Lung (tissue), 17 donors: ENCODE measurements at places on chromosomes 16 and 17.
A peak's percentile ranks its signal among the peaks of the same experiment; 100 is the strongest.

- DNase-seq = no peak
Observed at GRCh38 chr16:53920988-53921387, 217.0 kb downstream of the FTO start.

DNA sequence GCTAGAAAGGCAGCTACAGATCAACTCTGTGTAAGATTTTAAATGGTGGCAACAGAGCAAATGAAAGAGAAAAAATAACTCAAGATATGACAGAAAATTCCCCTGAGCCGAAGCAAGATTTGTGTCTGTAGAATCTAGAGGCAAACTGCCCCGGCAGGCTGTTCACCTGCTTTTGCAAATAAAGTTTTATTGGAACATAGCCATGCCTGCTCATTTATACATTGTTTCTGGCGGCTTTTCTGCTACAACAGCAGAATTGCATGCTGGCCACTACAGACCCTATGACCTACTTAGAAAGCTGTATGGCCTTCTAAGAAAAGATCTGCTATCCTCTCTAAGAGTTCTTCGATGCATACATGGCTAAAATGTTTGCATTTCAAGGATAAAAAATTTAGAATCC is 119.5 kb downstream of the SALL1 start:
- no peak for DNase-seq

DNA sequence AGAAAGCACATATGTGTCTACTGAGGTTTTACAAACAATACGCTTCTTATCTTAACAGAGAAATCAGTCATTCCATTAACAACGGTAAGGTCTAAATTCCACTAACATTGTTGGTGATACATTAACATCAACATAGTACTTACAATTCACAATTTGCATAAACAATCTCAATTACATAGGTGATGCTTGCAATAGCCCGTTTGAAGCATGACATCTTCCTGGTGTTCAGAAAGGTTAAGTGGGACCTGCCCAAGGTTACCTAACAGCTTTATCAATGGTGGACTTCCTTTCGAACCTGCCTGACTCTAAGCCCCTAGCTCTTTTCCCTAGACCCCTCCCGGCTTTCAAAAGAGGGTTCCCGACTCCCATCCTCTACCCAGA is 699 bp downstream of the FAM222B start:
- peak; percentile 4 for DNase-seq

GRCh38 chr17:48646183-48647102 is 20.3 kb upstream of the HOXB9 start:
- DNase-seq = no peak
